T-cell (primary cell): ENCODE measurements at places on chromosomes 5 and 9.

DNA sequence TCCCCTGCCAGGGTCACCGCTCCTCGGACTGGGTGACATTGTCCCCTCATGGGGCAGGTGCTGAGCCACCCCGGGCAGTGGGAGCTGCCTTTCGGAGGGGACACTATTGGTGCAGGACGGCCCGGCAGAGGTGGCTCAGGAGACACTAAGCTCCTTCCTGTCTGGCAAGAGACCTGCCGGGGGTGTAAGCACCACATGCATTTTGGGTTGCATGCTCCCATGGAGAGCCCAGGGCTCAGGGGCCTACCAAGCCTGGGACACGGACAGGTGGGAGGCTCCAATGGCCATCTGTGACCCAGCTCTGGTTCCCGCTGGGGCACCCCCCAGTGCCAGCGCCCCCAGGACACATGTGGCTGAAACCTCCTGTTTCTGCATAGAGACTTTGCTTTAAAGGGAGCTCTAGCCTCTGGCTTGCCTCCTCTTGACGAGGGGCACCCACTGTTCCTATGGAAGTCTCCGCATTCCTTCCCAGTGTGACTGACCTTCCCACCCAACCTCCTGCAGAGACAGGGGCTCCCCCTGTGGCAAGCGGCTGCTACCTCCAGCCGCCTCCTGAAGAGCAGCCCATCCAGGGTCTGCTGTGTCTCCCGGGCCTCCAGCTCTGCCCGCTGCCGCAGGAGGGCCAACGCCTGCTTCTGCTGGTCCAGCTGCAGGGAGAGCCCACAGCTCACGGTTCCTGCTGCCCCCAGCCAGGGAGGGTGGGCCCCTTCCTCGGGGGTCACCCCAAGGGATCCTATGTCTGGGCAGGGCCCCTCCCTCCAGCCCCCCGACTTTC lies 28.1 kb downstream of the CCDC187 start:
- DNase-seq: no peak

DNA sequence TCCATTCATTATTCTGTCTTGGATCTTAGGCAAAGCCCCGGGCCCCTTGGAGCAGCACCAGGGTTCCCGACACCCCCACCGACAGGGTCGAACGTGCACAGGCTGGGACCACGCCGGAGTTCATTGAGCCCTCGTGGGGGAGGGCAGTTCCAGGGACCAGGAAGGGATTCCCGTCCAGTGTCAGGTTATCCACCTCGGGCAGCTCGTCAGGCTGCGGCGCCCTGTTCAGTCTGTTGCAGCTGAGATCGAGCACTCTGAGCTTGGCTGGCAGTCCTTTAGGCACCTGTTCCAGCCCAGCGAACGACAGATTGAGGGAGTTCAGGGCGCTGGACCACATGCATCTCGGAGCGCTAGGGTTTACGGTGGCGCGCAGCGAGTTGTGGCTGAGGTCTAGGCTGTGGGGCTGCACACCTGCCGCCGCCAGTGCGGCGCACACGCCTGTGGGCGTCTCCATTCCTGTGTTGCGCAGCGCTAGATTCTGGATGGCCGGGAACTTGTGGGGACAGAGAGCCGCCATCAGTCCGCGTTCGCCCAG lies 1.1 kb downstream of the CD14 start:
- peak; percentile 43 for DNase-seq

GRCh38 chr9:101705135-101705661 lies 33.2 kb downstream of the GRIN3A start:
- peak; percentile 17 for DNase-seq

DNA sequence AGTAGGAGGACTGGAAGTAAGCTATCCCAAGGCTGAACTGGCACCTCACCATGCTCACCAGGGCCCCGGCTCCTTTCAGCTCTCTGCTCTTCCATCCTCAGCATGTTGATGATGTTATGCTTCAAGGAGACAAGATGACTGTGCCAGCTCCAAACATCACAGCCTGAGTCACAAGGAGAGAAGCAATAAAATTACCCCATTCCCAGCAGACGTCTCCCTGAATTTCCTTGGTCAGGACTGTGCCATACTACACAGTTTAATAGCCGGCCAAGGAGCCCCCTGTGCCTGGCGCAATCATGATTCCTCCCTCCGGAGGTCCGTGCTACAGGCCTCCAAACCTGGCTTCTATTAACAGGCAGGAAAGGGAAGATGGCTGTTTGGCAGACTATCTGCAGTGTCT lies 51.2 kb upstream of the ROR2 start:
- DNase-seq: no peak

DNA sequence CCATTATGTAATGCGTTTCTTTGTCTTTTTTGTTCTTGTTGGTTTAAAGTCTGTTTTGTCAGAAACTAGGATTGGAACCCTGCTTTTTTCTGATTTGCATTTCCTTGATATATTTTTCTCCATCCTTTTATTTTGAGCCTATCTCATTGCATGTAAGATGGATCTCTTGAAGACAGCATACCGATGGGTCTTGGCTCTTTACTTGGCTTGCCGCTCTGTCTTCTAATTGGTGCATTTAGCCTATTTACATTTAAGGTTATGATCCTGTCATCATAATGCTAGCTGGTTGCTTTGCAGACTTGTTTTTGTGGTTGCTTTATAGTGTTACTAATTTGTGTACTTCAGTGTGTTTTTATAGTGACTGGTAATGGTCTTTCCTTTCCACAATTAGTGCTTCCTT lies 13.3 kb upstream of the CDKN2B start:
- DNase-seq: no peak

GRCh38 chr9:114037961-114038723 lies 40.0 kb downstream of the AMBP start:
- no peak for DNase-seq

- DNase-seq: no peak
These were observed 2.7 kb downstream of the RNF20 start for GRCh38 chr9:101536351-101536750.

DNA sequence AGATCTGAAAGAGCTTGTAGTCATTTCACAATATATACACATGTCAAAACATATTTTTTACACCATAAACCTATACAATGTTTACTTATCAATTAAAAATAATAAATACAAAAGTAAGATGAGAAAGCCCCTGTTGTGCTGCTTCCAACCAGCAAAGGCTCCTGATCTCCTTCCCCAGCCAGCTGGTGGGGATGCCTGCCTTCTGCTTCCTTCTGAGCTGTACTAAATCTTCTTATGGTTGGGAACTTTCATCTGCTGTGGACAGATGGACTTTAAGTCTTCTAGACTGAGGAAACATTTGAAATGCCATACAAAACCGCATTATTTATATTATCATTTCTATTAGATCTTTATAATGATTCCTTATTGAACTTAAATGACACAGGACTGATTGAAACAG lies 745.3 kb upstream of the CHD1 start:
- DNase-seq: no peak

DNA sequence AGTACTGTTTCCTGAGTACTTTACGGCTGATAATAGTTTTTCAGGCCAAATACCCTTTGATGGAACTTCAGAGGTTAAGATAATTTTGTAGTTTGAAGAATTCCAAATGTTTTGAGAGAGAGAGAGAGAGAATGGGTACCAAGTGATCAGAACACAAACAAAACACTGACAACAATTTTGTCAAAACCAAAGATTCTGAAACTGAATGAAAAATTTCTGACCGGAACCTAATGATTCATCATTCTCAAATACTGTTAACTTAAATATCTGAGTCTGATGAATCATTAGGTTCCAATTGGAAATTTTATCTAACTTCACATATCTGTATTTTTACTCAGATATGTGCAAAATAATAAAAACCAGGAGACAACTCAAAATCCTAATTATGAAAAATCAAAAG lies 4.0 kb downstream of the LMBRD2 start:
- DNase-seq: no peak

DNA sequence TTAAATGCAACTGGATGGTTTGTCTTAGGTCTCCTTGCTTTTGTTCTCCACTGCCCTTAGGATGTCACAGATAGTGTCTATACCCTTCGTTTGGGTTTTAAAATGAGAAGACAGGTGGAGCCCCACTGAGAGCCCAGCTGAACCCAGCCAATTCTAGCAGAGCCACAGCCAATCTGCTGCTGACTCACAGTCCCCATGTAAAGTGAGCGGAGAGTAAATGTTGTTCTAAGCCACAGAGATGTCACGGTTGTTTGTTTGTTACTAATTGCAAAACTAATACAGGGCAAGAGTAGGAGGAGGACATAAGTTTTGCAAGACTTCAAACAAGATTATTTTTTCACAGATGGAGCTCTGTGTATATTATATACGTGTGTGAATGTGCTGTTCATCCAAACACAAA lies 50.5 kb upstream of the AGXT2 start:
- DNase-seq: no peak

DNA sequence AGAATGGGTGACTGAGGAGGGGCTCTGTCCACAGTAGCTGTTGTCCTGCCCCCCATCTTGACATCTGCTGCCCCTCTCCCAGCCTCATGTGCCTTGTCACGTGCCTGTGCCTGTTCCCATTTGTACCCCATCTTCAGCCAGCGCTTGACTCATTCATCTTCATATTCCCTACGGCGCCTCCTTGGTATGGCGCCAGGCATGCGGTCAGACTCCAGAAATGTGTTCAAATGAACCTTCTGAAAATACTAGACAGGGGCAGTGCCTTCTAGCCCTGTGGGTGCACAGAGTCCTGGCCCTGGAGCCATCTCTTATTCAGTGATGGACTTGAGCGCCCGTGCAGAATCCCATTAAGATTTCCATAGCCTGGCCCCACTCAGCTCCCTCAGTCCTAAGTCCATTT lies 46.2 kb downstream of the CFAP77 start:
- no peak for DNase-seq

DNA sequence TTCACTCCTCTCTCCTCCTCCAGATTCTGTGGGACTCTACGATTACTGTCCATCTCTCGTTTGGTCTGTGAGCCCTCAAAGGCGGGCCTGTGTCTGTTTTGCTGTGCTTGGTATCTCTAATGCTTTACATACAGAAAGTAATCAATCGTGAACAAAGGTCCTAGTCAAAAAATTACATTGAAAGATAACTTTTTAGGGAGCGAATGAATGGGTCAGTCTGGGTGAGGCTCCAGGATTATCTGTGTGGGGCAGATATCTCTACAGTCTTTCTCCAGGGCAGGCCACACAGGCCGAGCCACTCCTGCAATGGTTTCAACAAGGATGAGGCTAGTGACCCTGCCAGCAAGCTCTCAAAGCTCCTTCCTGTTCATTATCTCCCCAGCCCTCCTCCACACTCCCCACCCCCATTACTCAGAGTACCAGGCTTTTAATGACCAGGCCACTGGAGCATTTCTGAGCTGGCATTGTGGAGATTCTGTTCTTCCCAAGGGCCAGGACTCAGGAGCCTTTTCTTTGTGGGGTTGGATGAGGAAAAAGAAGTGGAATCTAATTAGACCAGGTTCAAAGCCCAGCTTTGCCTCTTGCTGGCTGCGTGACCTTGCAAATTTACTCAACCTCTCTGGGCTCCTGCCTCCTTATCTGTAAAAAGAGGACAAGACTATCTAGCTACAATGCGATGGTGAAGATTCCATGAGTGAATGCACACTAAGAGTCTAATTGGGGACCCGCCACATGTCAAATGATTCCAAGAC lies 10.2 kb downstream of the CORO2A start:
- no peak for DNase-seq

GRCh38 chr5:181182651-181183050 lies 22.3 kb downstream of the TRIM7 start:
- DNase-seq: no peak

DNA sequence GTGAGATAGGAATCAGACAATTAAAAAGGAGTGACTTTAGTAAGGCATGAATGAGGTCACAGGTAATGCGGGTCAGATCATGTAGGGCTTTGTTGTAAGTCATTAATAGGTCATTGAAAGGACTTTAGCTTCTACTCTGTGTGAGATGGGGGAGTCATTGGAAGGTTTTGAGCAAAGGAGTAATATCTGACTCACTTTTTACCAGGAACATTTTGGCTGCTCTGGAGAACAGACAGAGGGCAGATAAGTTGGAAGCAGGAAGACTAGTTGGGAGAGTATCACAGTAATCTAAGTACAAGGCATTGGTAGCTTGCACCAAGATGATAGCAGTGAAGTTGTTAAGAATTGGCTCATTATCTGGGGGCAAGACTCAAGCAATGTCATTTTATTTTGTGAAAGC lies 37.4 kb downstream of the KIF2A start:
- DNase-seq: no peak

- no peak for DNase-seq
These were observed 35.5 kb downstream of the FBXO10 start for GRCh38 chr9:37540634-37541033.

DNA sequence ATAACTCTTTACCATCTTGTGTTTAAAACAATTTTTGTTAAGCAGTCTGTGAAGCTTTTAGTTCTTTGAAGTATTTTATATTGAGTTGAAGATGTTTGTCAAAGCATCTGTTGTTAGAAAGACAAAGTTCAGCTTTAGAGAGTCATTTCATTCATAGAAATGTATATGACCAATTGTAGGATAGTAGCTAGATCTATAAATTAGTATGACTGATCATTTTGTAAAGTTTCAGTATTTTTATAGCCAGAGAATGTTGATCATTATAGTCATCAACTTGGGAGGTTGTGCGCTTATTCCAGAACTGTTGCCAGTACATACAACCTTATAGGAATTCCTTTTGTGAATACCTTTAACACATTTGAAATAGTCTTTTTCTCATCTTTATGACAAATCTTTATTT lies 5.2 kb downstream of the NIPBL start:
- DNase-seq: no peak
